ENCODE measurements at places on chromosomes 6 and 20.

DNA sequence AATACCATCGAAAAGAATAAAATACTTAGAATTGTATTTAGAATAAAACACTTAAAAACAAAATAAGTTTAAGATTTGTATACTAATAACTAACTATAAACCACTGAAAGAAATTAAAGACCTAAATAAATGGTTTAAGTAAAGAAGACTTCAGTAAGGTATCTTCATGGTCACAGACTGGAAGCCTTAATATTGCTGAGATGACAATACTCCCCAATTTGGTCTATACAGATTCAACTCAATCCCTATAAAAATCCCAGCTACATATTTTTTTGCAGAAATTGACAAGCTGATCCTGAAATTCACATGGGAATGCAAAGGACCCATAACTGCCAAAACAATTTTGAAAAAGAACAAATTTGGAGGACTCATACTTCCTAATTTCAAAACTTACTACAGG lies 18.9 kb downstream of the SERINC3 start:
- no peak for DNase-seq

DNA sequence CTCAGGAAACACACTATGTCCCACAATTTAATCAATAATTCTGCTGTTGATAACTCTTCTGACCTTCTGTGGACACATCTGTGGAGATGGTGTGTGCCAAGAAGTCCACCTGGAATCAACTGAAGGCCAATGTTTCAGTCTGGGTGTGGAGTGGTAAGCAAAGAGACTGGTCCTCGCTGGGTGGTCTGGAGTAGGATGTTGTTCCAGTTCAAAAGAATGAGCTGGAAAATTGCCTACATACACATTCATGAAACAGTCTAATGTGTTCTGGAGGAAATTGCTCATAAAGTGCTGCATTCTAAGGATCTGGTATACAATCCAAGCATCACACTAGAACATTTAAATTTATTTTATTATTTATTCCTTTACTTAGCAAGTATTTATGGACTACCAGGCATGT lies 33.9 kb upstream of the TBX18 start:
- DNase-seq: no peak

DNA sequence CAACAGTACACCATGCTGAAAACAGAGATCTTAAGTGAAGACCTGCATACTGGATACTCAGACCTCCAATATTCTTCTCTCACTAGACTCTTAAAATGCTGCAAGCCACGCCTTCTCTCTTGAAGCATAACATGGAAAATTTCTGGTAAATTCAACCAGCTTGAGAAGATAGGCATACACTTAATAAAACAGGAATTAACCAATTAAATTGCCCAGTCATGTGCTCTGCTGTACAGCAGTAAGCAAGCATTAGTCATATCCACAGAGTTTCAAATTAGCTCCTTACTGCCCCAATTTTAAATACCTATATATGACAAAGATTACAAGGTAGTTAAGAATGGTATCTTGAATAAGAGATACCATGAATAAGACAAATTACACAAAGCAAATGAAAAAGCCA lies 53.8 kb downstream of the C6orf58 start:
- no peak for DNase-seq

DNA sequence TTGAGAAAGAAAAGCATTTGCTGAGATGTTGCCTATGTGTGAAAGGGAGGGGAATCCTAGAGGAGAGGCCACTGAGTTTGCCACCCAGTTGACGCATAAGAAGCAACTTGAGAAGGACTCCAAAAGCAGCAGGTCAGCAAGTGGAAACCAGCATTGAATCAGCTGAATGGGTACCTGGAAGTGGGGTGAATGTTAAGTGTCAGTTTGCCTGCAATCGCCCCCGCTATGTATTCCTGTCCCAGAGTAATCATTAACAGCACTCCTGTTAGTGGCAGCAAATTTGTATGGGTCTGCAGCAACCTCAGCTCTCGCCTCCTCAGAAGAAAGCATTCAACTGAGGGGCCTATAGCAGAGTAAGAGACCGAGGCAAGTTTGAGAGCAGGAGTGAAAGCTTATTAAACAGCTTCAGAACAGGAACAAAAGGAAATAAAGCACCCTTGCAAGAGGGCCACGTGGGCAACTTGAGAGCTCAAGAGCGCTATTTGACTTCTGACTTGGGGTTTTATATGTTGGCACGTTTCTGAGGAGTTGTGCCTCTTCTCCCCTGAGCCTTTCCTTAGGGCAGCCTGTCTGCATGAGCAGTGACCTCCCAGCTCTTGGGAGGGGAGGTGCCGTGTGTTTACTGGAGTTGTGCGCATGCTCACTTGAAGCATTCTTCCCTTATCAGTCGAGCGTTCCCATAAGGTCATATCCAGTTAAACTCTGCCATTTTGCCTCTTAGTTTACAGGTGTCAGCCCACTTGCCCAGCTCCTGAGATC lies 122.6 kb upstream of the PHACTR1 start:
- DNase-seq: no peak

- no peak for DNase-seq
Observed at GRCh38 chr6:5626727-5627426, 365.6 kb downstream of the FARS2 start.

DNA sequence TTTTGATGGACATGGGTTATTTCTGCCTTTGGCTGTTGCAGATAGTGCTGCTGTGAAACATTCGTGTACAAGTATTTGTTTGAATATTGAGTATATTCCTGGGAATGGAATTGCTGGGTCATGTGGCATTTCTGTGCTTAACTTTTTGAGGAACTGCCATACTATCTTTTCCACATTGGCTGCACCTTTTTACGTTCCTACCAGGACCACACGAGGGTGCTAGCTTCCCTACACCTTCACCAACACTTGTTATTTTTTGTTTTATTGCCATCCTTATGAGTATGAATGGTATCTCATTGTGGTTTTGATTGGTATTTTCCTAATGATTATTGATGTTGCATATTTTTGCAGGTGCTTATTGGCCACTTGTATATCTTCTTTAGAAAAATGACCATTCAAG lies 47.8 kb upstream of the PLCG1 start:
- DNase-seq: no peak

DNA sequence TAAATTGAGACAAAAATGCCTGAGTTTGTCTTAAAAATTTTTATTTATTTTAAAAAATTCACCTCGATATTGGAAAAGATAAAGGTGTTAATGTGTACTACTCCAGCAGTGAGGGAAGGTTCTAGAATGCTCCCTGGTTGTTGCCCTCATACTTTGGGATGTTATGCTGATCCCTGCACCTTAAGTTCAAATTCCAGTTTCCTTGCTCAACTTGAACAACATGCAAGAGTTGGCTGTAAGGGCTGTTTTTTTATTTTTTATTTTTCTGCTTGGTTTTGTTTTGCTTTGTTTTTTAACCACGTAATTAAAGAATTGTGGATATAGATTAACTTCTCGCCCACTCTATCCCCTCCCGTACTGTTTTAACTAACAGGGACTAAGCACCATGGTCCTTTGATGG lies 158.7 kb upstream of the CITED2 start:
- no peak for DNase-seq

DNA sequence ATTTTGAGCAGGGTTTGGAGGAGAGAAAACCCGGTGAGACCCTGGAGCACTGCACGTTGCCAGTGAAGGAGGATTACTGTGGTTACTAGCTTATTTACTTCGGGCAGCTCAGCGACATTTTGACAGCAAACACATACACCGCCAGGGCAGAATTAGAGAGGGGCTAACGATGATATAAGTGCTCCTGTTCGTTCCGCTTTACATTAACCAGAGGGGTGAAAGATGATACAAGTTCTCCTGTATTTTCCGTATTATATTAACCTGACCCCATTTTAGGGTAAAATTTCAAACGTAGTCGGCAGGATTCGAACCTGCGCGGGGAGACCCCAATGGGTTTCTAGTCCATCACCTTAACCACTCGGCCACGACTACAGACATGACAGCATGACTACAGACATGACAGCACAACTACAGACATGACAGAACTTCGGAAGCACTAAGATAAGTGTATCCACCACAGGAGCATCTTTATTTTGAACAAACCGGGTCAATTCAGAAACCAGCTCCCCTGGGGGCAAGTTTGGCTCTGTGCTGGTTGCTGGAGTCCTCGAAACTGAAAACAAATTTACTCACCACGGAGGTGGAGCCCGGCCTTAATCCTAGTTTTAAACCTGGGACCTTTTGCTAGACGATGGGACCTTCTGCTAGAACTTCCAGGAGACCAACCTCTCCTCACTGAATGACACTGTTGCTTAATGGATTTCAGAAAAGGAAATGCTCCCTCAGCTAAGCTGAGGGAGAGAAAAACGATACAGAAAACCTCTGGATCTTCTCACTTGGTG lies 80.4 kb upstream of the ZNF184 start:
- DNase-seq: no peak

- DNase-seq: no peak
Observed at GRCh38 chr6:36727505-36728021, 29.9 kb downstream of the RAB44 start.

GRCh38 chr6:101730954-101731353 lies 337.4 kb downstream of the GRIK2 start:
- DNase-seq: no peak

DNA sequence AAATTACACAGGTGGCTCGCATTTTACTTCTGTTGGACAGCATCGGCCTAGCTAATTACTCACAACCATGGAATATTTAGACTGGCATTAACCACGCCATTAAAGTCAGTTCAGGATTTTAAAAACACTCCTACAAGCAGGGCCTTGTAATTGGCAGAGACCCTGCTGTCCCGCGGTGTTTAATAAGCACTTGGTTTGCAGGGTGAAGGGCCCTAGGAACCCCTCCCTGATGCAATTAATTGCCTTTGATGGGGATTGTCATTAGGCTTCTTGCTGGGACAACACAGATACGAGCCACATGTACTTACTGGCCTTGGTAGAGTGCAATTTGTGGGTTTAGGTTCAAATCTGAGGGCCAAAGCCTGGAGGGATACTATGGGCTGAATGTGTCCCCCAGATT lies 7.8 kb upstream of the VSTM2L start:
- DNase-seq: no peak

DNA sequence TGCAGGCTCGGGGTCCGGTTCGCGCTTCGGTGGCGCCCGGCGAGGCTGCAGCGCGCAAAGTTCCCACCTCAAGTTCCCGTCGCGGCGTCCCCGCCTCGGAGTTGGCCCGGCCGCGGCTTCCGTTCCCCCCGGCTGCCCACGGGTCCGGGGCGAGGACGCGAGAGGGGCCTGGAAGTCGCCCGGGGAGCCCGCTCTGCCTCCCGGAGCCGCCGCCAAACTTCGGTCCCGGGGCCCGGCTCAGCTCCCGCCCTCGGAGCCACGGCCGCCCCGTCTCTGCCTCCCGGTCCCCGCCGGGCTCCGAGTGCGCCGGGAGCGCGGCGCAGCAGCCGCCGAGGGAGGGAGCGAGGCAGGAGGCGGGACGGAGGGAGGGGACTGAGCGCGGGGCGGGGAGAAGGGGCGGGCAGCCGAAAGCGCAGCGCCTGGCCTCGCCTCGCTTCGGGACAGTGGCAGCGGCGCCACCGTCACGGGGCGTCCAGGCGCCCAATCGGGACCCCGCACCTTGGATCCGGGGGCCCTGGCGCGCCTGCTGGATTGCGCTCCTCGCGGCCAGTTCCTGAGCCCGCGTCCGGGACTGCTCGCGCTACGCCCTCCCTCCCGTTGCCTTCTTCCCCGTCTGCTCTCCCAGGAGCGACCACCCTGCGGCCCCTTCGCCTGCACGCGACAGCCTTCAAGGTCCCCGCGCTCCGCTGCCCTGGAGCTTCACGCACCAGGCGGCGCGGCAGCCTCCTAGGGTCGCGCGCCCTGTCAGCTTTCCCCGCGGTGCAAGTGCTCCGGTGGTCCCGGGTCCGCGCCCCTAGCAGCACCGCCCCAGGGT lies at the start of gene KCNG1:
Gene KCNG1 (minus strand): TSS at position 305 of the 814 bp plus-strand sequence. CDS start 12,769 bp downstream, outside the sequence.
- DNase-seq: no peak

GRCh38 chr6:161963181-161963580 lies 689.3 kb upstream of the AGPAT4 start:
- no peak for DNase-seq

DNA sequence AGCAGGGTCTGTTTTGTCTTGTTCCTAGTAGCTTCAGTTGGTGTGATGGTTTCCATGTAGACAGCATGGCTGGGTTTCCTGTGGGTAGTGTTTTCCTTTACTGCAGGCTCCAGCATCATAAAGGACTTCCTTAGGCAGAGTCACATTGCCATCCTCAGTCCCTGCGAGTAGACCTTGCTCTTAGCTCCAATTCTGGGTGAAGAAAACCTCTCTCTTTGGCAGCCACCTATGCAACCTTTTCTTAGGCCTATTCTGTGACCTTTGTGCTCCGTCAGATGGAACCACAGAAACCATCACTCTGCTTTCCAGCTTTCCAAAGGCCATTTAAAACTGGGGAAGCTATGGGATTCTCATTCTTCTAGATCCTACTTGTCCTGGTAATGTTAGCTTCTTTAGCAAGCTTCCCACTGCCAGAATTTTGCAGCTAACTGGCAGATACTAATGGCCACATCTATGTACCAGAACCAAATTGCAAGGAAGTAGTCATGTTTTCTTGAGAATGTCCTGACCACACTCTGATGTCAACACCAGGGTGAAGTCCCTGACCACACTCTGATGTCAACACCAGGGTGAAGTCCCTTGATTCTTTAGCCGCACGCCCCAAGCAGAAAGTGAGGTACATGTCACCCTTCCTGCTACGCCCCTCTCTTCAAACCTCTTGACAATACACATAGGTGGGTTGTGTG lies 646.6 kb upstream of the HS3ST5 start:
- DNase-seq: no peak

DNA sequence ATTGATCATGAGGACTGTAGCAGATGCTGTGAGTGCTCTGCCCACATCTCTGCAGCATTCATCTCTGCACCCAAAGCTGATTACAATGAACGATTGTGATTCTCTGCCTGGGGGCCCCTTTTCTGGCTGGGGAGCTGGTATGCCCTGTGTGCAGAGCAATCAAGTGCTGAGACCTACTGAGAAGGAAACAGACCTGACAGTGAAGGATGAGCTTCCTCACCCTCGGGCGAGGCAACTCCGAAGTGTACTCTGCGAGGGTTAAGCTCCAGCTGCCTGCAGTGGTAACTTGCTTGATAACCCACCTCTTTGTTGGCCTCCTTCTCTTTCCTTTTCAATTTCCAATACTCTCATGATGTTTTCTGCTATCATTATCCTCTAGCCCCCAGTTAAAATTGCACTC lies 289.7 kb upstream of the RNF24 start:
- DNase-seq: no peak

GRCh38 chr6:43185391-43185985 lies 3.5 kb downstream of the CUL9 start:
- no peak for DNase-seq

GRCh38 chr6:170176136-170176897 lies 114.6 kb downstream of the DLL1 start:
- no peak for DNase-seq

GRCh38 chr20:38579219-38579910 lies 1.6 kb upstream of the ADIG start:
- no peak for DNase-seq

- no peak for DNase-seq
Observed at GRCh38 chr20:18647777-18648176, 59.9 kb downstream of the DTD1 start.
